Stimulated activated CD4-positive, alpha-beta T cell treated with anti-CD3 and anti-CD28 coated beads, Interleukin-4, amount 100 ng/mL, for 24 hours (primary cell): ENCODE measurements at places on chromosomes 2 and 18.

- DNase-seq: no peak
These were observed 102.7 kb downstream of the CPO start for GRCh38 chr2:207041786-207042554.

DNA sequence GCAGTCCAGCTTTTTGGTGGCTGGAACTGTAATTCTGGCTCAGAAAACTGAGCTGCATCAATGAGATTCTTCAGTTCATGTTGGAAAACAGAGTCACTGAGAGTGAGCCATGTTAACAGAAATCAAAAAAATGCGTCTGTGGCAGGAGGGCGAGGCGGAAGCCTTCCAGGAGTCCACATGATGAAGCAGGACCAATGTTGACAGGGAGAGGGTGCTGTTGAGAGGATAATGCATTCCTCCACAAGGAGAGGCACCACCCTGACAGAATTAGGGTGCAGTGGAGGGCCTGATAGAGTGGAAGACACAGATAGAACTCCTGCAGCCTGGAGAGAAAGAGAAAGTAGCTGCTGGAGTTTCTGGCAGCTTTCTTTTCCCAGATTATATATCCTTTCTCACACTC is 111.5 kb downstream of the MGAT5 start:
- no peak for DNase-seq

GRCh38 chr2:18117592-18117991 is 239.1 kb downstream of the KCNS3 start:
- no peak for DNase-seq

DNA sequence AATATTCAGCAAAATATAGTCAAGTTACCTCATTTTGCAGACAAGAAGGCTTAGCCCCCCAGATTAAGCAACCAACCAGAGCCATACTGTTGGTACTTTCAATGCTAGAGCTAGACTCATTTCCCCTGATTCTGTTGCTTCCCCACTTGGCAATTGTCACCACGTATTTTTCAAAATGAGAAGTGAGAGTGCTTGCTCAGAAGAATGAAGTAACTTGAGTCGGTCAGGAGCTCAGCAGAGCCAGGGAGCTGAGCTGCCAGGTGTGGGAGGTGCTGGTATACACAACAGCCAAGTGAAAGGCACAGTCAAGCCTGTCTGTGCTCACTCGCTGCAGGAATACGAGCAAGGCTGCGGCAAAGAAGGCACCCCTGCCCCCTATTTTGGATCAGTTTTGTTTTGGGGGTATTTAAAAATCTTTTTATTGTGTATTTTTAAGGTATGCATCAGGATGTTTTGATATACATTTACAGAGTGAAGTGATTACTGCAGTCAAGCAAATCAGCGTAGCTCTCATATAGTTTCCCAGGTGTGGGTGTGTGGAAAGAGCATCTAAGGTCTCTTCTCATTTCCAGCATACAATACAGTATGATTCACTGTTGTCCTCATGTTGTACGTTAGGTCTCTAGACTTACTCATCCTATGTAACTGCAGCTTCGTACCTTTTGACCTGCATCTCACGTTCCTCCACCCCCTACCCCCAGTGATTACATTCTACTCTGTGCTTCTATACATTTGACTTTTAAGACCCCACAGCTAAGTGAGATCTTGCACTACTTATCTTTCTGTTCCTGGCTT is 62.4 kb downstream of the MRPS9 start:
- DNase-seq: no peak

GRCh38 chr18:46809145-46809544 is 52.3 kb upstream of the ST8SIA5 start:
- DNase-seq: no peak

DNA sequence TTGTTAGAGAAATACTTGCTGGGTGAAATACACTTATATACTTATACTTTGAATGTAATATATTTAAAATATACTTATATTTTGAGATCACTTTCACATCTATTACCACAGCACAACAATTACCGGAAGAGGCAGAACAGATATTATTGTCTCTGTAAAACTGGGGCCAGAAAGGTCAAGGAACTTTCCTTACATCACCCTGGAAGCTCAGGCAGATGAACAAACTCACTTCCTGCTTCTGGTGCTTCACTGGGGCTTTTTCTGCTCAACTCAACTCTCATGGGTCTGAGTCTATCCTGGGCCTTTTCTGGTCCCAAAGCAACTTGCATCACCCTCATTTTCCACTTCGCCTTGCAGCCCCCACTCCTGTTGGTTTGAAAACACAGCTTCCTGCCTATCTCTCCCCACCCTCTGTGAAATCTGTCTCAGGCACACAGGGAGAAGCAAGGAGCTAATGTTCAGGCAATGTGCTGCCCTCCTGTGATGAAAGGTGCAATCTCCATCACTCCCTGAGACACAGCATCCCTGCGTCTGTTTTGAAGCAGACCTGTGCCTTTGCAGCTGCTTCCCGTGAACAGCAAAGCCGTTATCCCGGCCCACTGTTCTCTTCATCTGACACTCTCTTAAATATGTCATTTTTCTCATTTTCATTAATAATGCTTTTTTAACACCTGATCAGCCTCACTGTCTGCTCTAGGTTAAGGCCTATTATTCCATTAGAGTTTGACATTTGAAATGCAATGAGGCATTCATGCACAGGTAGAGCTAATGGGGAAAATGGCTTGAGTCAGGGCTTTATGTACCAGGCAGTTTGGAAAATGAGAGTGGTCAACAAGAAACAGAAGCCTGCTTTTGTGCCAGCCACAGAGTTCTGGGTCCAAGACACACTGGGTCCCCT is 251.9 kb upstream of the CHAC2 start:
- DNase-seq: no peak
